Left forelimb (tissue), 1 donor: ENCODE measurements at places on chromosomes 13 and 19.

DNA sequence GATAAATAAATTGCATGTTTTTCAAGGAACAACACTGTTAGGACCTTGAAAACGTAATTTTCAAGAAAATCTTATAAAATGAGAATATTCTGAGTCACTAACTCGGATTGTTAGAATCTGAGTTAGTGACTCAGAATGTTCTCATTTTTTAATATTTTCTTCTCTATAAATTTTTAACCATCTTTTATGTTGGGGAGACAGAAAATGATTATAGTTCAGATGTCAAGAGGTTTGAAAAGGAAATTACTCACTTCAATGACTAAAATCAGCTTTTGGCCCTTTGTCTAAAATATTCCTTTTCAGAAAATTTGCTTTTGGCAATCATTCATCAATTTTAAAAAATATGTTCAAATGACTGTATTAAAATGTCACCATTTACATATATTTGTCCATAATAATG lies 264.2 kb upstream of the EDNRB start:
- no peak for DNase-seq

DNA sequence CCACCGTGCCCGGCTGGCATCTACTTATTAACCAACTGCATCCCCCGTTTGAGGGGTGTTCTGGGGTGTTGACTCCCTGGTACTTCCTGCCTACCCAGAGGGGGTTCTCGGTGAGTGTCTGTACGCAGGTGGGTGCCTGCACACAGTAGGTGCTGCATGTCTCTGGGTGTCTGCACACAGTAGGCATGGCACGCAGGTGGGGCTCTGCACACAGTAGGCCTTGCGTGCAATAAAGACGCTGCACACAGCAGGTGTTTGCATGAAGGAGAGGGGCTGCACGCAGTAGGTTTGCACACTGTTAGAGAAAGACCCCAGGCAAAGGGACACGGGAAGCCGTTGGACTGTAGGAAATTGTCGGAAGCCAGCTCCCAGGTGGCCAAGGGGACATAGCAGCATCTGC lies 11.2 kb downstream of the GADD45B start:
- no peak for DNase-seq

- DNase-seq = no peak
These were observed 27.8 kb downstream of the CARM1 start for GRCh38 chr19:10899151-10899653.

DNA sequence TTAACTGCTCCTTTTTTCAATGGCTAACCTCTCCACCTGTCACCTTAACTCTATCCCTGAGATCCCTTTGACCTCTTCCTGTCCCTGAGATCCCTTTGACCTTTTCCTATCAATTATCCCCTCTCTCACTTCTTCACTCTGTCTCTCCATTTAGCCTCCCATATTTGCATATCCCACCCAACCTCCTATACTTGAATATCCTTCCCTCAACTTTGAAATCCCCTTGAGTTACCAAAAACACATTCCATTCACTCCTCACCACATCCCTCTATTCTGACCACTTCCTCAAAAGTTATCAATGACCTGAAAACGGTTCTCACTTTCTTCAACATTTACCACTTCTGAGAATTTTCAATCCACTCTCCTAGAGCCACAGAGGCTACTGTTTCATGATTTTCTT lies 3.0 kb downstream of the MYCBP2 start:
- no peak for DNase-seq

GRCh38 chr13:74825152-74825937 lies 656.6 kb downstream of the TBC1D4 start:
- DNase-seq = no peak
